Activated CD4-positive, alpha-beta T cell treated with anti-CD3 and anti-CD28 coated beads, Interleukin-2, amount 50 U/mL, for 24 hours (primary cell): ENCODE measurements at places on chromosomes 12 and 14.

DNA sequence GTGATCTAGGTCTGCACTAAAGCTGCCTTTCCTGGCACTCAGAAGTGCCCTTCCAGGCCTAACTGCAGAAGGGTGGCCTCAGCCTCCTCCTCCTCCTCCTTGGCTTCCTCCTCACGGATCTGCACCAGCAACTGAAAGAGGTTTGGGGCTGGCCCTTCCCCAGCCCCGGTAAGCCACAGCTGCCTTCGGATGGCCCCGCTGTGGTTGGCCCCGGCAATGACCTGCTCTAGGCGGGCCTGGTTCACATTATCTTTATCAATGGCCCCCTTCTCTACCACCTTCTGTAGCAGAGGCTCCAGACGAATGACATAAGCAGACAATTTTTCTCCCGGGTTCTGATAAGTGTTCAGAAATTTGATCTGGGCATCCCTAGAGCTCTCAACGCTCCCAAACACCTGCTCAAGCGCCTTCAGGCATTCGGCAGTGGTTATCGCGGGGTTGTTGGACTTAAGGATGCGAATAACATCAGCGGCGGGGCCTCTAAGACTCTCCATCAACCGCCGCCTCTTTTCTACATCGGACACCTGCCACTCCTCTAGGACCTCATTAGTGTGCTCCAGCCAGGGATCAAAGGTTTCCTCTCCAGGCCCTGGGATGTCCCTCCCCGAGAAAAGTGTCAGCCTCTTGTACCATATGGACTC lies 1.5 kb downstream of the PNMA1 start:
- DNase-seq = no peak

DNA sequence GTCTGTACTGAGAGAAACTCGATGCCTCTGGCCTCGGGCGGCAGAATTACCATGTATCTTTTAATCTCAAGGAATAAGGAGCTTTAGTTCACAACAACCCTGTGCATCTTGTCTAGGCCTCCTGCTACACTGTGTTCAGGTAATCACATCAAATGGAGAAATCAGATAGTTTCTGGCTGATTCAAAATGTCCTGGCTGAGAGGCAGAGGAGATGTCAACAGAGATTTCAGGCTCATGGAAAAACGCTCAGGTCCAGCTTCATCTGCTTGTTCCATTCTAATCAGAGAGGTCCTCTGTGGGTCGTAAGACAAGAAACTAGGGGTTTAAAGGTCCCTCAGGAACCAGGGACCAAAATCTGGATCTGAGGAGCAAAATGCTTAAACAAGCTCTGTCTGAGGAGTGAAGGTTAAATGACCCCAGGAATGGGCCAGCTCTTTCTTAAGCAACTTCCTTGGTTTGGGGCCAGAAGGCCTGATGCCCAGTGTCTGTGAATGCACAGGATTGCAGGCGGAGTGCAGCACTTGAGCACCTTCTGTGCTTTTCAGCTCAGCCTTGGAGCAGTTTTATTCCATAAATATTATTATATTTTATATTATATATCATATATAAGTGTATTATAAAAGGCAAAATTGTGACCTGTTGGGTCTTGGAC lies 170.2 kb upstream of the PRICKLE1 start:
- no peak for DNase-seq

DNA sequence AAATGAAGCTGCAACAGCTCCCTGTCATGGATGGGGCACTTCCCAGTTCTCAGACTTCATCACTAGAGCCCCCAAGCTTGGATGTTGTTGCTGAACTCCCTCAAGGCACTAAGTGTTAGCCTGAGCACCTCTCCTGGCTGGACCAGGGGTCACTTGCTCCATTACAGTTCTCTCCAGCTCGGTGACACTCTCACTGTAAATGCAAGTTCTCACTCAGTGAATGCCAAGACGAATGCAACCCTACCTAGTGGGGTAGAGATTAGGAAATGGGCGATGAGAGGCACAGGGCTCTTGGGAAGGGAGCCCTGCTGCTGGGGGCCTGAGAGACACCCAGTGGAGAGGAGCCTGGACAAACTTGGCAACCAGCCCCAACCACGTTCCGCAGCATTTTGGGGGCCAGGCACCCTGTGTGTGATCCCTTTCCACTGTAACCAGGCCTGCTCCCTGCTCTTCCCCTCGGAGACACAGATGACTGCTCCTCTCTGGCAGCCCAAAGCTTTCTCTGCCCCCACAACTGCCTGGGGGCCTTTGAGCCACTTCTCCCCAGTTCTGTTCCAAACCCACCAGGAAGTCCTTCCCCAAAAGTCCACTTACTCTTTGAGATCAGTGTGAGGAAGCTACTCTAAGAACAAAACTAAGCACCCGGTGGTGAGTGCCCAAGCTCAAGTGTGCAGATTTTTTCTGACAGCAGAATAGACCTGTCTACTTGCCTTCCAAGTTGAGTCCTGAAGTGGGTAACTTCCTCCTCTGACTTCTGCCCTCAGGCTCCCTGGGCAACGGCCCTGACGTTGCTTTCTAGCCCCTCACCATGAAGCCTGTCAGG lies 8.0 kb upstream of the SELPLG start:
- no peak for DNase-seq

- no peak for DNase-seq
Measured at GRCh38 chr14:20197459-20197858, 6.8 kb downstream of the OR11G2 start.

GRCh38 chr12:51862947-51863346 lies 14.4 kb upstream of the FIGNL2 start:
- no peak for DNase-seq

DNA sequence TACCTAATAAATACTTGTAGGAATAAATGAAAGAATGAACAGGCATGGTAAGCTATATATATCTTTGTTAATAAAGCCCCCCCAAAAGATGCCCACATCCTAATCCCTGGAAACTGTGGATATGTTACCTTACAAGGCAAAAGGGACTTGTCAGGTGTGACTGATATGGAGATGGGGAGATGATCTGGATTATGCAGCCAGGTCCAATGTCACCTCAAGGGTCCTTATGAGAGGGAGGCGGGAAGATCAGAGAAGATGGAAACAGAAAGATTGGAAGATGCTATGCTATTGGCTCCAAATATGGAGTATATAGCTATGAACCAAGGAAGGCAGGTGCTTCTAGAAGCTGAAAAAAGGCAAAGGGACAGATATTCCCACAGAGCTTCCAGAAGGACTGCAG lies 3.4 kb downstream of the RBM19 start:
- no peak for DNase-seq

GRCh38 chr12:4856596-4856995 lies 53.1 kb upstream of the KCNA1 start:
- no peak for DNase-seq

GRCh38 chr12:4172999-4173398 lies 100.6 kb upstream of the CCND2 start:
- no peak for DNase-seq

DNA sequence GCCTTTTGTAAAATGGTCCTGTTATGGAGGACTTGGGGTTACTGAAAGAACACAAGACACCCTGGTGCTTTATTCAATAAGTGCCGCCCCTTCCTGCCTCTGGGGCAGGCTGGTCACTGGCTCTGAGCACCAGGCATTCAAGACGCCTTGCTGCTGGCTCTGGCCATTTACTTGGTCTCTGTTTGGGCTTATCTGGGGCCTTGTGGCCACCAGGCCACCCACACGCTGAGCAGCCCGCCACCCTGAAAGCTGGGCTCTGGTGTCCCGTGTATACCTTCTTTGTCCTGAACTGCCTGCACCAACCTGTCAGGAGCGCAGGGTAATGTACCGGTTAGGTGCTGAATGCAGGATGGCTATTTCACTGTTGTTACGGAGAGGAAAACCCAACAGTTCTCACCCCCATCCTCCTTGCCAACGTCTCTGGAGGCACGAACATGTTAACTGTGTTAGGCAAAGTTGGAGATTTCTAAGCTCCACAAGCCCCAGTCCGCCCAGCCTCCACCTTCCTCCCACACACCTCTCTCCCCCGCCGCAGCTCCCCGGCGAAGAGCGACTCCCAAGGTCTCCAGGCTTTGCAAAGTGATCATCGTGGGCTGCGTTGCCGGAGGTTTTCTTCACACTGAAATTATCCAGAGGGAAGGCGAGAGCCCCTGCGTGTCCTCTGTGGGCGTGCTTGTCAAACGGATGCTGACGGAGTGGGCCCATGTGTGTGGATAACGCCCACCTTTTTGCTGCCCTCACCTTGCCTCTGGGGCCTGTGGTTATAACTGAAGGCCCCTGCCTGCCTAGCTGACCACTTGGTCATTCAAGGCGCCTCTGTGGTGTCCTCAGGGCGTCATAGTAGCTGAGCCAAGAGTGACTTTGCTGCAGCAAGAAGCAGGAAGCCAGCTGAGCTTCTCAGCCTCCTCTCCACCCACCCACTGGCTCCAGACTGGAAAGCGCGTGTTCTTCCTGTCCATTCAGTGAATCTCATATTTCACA lies 18.8 kb upstream of the BEGAIN start:
- DNase-seq = no peak

DNA sequence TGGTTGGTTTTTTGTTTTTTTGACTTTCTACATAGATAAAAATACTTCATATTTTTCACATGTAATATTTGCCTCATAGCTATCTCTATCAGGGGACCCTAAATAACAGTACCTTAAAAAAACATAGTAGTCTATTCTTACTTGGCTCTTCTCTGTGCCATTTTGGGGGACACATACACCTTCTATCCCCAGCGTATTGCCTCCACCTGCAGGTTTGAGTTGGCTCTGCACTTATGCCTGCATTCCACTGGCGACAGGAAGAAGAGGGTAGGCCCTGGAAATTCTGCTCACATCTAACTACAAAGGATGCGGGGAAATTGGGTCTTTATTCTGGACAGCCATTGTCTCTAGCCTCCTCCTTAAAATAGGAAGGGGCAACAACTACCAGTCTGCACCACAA lies 13.8 kb upstream of the IFI27L2 start:
- DNase-seq = no peak

DNA sequence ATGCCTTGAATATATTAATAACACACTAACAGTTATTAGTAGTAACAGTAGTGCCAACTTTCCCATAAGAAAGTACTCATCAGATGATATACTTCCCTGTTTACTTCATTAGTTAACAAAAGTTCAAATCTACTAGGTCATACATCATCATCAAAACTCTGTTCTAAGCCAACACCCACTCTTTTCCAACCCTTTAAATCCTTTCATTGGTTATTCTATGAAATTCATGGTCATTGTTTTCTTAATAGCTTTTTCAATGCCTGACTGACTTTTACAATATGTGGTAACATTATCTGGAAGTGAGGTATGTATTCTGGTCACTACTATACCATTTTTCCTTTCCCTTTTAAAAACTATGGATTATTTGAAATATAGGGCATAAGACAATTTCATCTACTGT lies 9.7 kb downstream of the NTS start:
- DNase-seq = no peak

DNA sequence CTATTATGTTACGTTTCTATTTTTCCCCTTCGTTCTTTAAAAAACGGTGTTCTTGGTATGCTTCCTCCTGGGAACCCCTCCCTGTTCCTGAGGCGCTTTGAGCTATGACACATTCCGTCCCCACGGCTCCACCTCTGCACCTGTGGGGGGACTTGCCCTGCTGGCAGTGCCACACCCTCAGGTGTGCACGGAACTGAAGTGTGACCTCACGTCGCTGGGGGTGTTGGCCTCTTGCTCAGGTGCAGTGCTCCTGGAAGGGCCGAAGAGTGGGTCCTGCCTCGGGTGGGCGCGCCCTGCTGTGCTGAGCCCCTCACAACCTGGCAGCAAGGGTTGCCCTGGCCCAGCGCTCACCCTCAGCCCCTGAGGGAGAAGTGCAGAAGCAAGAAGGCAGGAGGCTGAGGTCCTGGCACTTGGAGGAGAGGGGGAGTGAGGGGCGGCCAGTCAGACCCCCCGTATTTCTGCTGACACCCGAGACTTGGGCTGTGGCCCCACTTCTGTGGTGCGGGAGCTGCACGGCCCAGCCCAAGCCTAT lies 4.9 kb downstream of the AMN start:
- no peak for DNase-seq

GRCh38 chr12:447141-447540 lies 12.6 kb upstream of the B4GALNT3 start:
- no peak for DNase-seq

DNA sequence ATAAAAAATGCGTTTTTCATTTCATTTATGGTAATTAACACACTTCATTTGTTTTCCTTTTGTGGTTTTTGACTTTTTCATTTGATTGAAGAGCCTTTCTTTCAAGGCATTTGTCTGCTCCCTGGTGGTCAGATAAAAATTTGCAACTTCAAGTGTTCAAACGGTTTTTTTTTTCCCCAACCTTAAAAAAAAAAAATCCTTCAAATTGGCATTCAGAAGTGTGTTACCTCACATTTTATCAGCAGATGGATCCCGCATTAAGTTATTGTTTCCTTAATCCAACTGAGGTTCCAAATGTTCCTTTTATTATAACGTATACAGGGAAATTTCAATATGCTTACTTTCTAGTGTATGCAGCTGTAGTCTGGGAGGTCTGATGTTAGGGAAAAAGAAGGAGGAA lies 47.2 kb downstream of the MYF5 start:
- DNase-seq = no peak

- no peak for DNase-seq
Measured at GRCh38 chr14:55436931-55437330, 3.5 kb downstream of the TBPL2 start.

DNA sequence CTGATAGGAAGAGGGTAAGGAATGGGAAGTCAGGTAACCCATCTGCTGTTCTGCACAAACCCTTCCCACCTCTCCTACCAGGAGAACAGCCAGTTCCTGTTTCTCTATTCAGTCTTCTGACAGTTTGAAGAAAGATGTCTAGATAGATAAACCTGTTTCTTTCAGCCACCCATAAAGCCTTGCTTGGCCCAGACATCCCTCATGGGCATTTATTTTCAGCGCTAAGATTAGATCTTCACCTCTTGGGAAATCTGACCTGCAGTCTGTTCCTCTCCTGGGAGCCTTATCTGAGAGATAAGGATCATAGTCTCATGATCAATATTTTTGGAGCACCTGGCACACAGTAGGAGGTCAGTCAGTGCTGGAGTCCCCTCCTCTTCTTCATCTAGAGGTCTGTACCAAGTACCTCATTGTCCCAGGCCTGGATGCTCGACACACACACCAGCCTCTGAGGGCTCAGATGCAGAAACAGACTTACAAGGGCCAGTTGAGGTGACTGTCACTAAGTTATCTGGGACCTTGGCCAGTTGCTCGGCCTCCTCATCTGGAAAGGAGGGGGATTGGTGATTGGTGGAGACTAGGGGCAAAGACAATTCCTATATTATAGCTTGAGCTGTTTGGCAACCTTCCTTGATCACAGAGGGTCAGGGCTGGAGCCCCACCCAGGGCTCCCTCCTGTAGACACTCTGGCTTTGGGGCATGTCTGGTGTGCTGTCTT lies 18.2 kb downstream of the ACVRL1 start:
- no peak for DNase-seq

DNA sequence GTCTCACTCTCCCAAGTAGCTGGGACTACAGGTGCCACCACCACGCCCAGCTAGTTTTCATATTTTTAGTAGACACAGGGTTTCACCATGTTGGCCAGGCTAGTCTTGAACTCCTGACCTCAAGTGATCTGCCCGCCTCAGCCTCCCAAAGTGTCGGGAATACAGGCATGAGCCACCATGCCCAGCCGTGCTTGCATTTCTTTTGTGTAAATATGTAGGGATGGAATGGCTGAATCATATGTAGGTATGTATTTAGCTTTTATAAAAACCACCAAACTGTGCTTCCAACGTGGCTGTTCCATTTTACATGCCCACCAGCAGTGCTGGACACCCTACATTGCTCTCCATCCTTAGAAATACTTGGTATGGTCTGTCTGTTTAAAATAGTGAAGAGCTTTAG lies 32.8 kb upstream of the CLMN start:
- no peak for DNase-seq

GRCh38 chr12:68305278-68305677 lies 26.9 kb downstream of the MDM1 start:
- no peak for DNase-seq
